ENCODE measurements at places on chromosomes 3 and 15.

GRCh38 chr15:66850996-66851310 is 148.9 kb downstream of the SMAD6 start:
- DNase-seq: no peak

DNA sequence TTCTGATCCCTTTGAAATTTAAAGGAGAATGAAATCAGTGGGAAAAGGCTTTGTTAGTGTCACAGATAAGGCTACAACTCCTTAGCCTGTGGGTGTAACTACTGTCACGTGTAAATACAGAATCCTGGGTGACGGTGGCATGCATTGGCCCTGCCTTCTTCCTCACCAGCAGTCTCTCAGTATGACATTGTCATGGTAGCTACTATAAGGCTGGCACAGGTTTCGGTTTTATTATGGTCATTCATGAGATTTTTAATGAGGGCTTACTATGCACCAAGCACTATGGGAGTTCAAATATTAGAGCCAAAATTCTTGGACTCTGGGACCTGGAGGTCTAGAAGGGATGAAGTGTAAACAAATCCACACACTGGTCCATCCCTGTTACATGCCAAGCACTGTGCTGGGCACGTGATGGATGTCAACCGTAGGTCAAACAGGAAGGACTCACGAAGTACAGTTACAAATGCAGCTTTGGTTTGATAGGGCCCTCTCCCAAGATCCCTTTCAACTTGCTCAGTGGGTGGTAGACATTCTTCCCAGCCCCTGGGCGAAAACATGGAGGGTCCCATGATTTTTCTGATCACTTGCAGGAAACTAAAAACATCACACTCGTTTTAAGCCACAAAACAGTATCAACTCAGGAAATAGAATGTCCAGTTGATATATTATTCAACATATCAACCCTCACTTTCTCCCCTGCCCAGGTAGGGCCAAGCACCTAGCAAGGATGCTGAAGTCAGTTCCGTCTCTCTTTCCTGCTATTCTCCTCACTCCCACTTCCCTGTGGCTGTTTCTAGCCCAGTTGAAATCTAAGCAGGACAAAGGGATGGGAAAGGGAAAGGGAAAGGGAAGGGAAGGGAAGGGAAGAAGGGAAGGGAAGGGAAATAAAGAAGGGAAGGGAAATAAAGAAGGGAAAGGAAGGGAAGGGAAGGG is 25.3 kb downstream of the BFSP2 start:
- DNase-seq: no peak

DNA sequence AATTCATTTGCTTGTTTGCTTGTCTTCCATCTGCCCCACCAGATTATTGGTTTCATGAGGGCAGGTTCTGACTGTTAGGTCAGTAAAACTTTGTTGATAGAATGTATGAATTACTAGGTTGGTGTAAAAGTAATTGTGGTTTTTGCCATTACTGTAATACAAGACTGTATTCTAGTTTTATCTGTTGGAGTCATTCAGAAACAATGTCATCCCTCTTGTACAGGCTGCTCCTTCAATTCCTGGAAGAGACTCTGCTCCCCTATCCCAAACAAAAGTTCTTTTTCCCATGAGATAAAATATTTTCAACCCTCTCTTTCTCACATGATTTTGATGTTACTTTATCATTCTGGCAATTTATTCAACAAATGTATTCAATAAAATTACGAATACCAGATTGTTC is 115.0 kb downstream of the CHST2 start:
- no peak for DNase-seq

- no peak for DNase-seq
Measured at GRCh38 chr15:75902129-75902557, 1.5 kb upstream of the FBXO22 start.

DNA sequence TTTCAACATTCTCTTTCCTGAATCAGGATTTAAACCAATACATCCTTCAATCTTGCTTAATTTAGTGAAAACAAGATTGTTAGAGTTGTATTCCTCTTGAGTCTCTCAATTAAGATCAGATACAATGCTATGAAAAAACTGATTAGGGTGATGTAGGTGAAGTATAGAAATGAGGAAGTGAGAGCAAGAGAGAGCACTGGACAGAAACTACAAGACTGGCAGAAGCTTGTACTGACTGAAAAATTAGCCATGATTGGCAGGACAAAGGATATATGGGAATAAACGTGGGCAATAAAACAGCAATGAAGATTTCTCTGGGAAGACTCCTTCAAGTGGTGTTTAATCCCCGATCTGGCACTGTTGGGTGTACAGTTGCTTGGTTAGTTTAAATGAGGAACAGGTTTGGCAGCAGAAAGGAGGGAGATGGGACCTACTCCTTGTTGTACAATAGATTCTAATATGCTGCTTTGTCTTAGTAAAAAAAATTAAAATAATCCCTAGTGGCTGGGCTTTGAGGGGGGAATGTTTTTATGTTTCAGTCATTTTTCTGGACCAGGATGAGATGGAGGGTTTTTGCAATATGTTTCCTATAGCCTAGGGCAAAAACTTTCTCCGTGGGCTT is 252.7 kb downstream of the SLC9A9 start:
- DNase-seq: no peak

GRCh38 chr15:44028349-44028748 is 166.7 kb downstream of the FRMD5 start:
- DNase-seq: no peak
